ENCODE measurements at places on chromosomes 12 and 14. TPM values are rescaled to one million over a fixed set of nuclear protein-coding genes. Genes with fewer than 3 reads are reported as not detected.
A peak's percentile ranks its signal among the peaks of the same experiment; 100 is the strongest.

GRCh38 chr12:3311027-3311402 lies 180.0 kb upstream of the PRMT8 start:
- H3K4me3 ChIP-seq = no peak overlapping the region
- peak; percentile 55 for DNase-seq
- no peaks in the 10 kb centered on the region for H3K36me3 ChIP-seq
- 0 out of 2 replicates have a peak, but pooled peaks cover 7% of the 10 kb centered on the region for H3K27me3 ChIP-seq
- peaks cover 10% of the 10 kb centered on the region for H3K4me1 ChIP-seq

- H3K27me3 ChIP-seq = no peaks in the 10 kb centered on the region
- H3K4me1 ChIP-seq = peaks cover 62% of the 10 kb centered on the region
- H3K4me3 ChIP-seq = peak overlapping the region; percentile 86
Observed at GRCh38 chr12:85834378-85834777, 1.8 kb downstream of the RASSF9 start.

The CMA1 gene
- total RNA-seq = not detected

The SLCO1C1 gene
- total RNA-seq = not detected

GRCh38 chr14:23043754-23044153 lies 1.7 kb downstream of the PSMB11 start:
- H3K27ac ChIP-seq = no peak overlapping the region
- no peaks in the 10 kb centered on the region for H3K36me3 ChIP-seq
- H3K27me3 ChIP-seq = no peaks in the 10 kb centered on the region
- no peaks in the 10 kb centered on the region for H3K4me1 ChIP-seq

The DIO2 gene
- total RNA-seq = 31.5 TPM

- H3K4me1 ChIP-seq = peaks cover 13% of the 10 kb centered on the region
- H3K27ac ChIP-seq = no peak overlapping the region
- H3K4me3 ChIP-seq = no peak overlapping the region
- H3K27me3 ChIP-seq = no peaks in the 10 kb centered on the region
Observed at GRCh38 chr12:122571821-122572220, 44.8 kb downstream of the KNTC1 start.

- H3K4me3 ChIP-seq = no peak overlapping the region
- no peaks in the 10 kb centered on the region for H3K27me3 ChIP-seq
- H3K4me1 ChIP-seq = no peaks in the 10 kb centered on the region
- peak; percentile 62 for DNase-seq
Observed at GRCh38 chr14:65377576-65377975, 35.0 kb upstream of the FUT8 start.

DNA sequence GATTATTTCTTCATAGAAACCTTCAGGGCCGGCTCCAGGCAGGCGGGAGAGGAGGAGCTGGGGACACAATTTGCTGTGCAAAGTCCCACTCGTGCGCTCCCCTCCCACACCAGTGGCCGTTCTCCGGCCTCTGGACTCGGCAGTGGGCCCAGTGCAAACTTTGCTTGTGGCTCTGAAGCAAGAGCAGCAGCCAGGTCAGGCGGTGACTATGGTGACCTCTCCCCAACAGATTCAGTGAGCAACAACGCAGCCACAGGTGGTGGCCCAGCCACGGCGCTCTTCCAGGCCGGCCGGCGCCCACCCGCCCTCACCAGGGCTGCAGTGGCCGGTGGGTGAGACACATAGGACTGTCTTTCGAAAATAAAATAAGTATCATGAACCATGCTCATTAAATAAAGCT lies 29.5 kb downstream of the VPS37B start:
- no peak for DNase-seq
- no peaks in the 10 kb centered on the region for H3K27me3 ChIP-seq
- no peak overlapping the region for H3K4me3 ChIP-seq
- no peak overlapping the region for H3K27ac ChIP-seq
- peaks cover 25% of the 10 kb centered on the region for H3K36me3 ChIP-seq

DNA sequence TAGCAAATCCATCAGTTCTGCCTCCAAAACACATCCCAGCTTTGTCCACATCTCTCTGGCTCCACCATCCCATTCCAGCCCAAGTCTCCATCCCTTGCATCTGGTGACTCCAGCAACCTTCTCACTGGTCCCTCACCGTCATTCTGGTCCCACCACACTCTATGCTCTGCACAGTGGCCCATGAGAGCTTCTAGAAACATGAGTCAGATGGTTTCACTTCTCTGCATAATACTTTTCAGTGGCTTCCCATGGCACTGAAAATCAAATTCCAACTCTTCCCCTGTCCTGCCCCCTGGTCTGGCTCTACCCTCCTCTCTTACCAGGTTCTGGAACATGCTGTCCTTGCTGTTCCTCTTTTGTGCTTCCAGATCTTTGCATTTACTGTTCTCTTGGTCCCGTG lies 17.2 kb upstream of the C12orf76 start:
- no peak for DNase-seq
- peaks cover 2% of the 10 kb centered on the region for H3K4me1 ChIP-seq
- no peaks in the 10 kb centered on the region for H3K36me3 ChIP-seq
- no peaks in the 10 kb centered on the region for H3K27me3 ChIP-seq
- H3K4me3 ChIP-seq = no peak overlapping the region
- no peak overlapping the region for H3K27ac ChIP-seq

DNA sequence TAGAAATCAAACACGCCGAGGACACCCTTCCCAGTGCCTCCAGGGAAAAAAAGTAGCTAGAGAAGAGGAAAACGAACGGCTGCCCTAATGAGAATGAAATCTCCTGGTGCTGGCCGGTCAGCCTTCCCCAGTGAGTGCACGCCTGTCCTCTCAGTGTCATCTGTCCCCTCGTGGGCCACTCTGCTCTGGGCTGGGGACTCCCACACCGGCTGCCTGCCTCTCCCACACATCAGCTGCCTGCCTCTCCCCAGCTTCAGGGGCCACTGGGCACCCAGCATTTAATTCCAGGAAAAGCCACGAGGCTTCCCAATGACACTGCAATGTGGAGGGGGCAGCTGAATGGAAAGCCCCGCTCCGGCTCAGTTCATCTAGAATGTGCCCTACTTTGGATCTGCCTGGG lies 59.0 kb downstream of the CCDC85C start:
- H3K27me3 ChIP-seq = no peaks in the 10 kb centered on the region
- H3K27ac ChIP-seq = no peak overlapping the region
- 0 out of 2 replicates have a peak, but pooled peaks cover 3% of the 10 kb centered on the region for H3K4me1 ChIP-seq
- H3K4me3 ChIP-seq = no peak overlapping the region
- no peaks in the 10 kb centered on the region for H3K36me3 ChIP-seq
- no peak for DNase-seq

The ZNF84 gene
- total RNA-seq = 30.0 TPM

All from GM23248 (cell line).